ENCODE measurements at places on chromosomes 12 and 14. TPM values are rescaled to one million over a fixed set of nuclear protein-coding genes. Genes with fewer than 3 reads are reported as not detected.

- DNase-seq, result no peak
These were observed 12.1 kb upstream of the GPX2 start for GRCh38 chr14:64954491-64955240.

- DNase-seq, result no peak
These were observed 59.2 kb downstream of the PPFIBP1 start for GRCh38 chr12:27583057-27583797.

PPFIA2 gene
- 1.5 TPM for total RNA-seq

- DNase-seq, result peak; percentile 33
These were observed 122.5 kb upstream of the MAX start for GRCh38 chr14:65224799-65225198.

- DNase-seq, result no peak
These were observed 2.8 kb downstream of the TCP11L2 start for GRCh38 chr12:106305376-106305775.

- no peak for DNase-seq
These were observed 16.4 kb upstream of the CNIH1 start for GRCh38 chr14:54457609-54457996.

KRT74 gene
- not detected for total RNA-seq

GRCh38 chr14:24673059-24673458, 39.1 kb upstream of the GZMB start:
- no peak for DNase-seq

- no peak for DNase-seq
These were observed 17.9 kb upstream of the NID2 start for GRCh38 chr14:52086711-52087110.

DNA sequence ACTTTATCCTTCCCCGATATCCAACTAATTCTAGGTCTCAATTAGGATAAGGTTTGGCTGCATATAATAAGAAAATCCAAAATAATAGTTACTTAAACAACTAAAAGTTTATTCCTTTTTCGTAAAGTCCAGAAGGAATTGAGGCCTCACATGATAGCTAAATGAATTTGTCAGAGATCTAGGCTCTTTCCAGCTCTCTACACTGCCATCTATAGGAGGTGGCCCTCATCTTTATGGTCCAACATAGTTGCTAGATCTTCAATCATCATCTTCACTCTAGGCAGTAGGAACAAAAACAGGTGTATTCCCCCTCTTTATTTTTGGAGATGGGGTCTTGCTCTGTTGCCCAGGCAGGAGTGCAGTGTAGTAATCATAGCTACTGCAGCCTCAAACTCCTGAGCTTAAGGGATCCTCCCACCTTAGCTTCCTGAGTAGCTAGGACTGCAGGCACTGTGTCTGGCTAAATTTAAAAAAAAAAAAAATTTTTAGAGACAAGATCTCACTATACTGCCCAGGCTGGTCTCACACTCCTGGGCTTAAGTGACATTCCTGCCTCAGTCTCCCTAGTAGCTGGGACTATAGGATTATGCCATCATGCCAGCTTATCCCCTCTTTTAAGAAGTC, 46.5 kb upstream of the SAV1 start:
- DNase-seq, result peak; percentile 54

DNA sequence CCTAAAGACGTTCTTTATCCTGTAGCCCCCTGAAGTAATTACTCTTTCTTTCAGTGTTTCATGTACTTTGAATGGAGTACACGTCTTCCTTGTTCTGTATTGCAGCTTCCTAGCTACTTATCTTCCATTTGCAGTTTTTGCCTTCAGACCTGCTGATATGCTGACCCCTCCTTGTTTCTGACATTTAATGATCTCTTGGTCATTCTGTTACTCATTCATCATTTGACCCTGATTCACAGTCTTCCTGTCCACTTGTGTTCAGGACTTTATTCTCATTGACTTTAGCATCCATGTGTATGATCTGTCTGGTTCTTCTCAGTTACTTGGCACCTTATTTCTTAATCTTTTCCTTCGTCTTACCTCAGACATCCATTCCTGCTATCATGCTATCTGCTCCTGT, 22.2 kb downstream of the CPSF2 start:
- DNase-seq, result no peak

GRCh38 chr14:64653900-64654245, 50.4 kb upstream of the PLEKHG3 start:
- DNase-seq, result no peak

Measured in A673 (cell line).